ENCODE measurements at places on chromosomes 11 and 22.

- no peak for DNase-seq
These were observed 15.8 kb upstream of the CTSC start for GRCh38 chr11:88353386-88353785.

- no peak for DNase-seq
These were observed 501.0 kb upstream of the LUZP2 start for GRCh38 chr11:23995891-23996290.

DNA sequence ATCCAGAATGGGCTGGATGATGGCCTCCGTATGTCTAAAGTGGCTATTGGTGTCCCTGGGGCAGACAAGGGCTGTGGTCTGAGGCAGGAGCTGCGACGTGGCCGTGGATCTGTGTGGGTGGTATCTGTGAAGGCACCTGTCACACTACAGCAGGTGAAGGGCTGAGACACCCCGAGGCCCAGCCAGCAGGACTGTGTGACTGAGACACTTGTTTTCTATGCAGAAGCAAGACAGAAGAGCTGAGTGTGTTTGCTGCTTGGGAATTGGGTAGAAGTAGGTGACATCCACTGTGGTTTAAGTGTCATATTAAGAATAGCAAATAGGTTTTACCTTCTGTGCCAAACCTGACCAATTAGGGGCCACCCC, 35.0 kb downstream of the AMPD3 start:
- DNase-seq, result no peak

DNA sequence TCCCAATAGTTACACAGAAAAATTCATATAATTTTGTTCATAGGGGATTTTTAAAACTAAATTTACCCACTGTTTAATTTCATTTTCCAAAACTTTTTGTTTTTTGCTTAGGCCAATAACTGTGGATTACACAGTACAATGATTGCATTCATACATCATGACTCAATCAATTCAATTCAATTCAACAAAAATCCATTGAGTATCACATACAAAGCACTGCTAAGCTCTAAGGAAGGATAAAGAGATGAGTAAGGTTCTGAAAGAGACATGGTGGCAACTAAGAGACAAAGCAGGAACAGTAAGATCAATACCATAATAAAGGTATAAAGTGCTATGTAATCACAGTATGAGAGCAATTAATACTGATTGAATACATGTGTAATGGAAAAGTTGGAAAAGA, 9.4 kb upstream of the LAYN start:
- no peak for DNase-seq

DNA sequence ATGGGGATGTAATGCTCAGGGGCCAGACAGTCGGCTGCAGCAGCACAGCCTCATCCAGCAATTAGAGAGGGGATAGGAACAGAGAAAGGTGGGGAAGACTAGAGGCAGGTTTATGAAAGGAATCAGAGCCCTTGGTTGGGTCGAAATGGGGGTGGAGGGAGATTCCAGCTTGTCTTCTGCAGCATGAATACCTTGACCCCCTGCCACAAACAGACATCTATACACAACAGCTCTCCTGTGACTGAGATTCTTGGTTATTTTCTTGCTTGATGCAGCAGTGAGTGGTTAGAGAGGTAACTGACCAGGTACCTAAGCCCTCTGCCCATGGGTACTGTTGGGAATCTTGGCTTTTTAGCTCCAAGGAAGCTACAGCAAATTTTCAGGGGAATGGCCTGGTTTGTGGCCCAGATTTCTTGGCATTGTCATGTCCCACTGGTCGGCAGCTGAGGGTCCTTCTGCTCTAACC, at the start of gene TRIM49D1:
Gene TRIM49D1 (minus strand): TSS at position 51 of the 466 bp plus-strand sequence. CDS start 4,535 bp downstream, outside the sequence.
- no peak for DNase-seq

- peak; percentile 91 for DNase-seq
These were observed 557 bp downstream of the GTPBP1 start for GRCh38 chr22:38706101-38706900.

DNA sequence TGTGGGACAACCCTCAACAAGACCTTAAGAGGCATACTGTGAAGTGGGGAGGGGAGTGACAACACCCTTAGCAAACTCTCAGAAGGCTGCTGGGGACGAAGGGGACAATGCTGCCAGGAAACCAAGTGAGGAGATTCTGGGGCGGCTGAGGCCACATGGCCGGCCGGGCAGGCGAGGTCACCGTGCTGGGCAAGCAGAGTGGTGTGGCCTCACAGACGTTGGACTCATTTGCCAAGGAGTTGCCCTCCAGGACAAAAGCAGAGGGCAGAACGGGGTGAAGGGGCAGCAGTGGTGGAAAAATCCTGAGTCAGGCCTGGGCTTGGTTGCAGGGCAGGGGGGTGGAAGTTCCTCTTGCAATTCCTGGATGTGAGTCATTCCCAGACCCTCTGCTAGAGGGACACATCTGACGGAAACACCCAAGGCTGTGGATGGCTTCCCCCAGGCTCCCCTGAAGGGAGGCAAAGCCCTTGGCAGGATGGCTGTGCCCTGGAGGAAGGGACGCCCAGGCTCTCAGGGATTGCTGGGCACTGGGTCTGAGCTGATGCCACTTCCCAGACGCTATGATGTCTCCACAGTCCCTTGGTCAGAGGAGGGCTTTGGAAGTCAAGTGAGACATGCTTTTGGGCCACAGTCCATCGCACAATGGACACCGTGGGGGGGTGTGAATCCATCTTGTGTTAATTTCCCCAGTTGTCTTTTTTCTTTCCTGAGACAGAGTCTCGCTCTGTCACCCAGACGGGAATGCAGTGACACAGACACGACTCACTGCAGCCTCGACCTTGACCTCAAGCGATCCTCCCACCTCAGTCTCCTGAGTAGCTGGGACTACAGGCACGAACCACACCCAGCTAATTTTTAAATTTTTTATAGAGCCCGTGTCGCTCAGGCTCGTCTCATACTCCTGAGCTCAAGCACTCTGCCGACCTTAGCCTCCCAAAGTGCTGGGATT, 16.2 kb upstream of the SHANK3 start:
- DNase-seq, result no peak

DNA sequence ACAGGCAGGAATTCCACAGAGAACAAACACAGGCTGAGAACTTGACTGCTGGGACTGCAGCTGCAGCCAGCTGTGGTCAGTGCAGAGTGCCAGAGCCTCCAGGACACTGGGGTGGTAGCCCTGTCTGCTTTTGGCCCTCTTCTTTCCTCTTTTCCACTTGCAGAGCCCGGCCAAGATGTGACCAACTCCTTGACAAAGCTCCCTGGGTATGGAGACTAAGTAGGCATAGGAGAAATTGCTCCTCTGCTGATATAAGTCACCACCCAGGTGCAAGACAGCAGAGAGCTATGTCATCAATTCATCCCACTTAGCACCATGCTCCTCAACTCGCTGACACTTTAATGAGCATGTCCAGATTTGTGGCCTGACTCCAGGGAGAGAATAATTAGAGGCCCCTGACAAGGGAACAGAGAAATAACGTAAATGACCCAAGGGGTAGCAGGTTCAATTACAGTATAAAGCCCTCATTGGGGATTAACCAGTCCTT, 369.4 kb upstream of the B3GAT1 start:
- no peak for DNase-seq

- no peak for DNase-seq
These were observed 212.0 kb upstream of the CHORDC1 start for GRCh38 chr11:90434858-90435257.

GRCh38 chr11:88809126-88809525, 256.7 kb downstream of the GRM5 start:
- no peak for DNase-seq

- DNase-seq, result no peak
These were observed 162.4 kb upstream of the LMO1 start for GRCh38 chr11:8426076-8426475.

DNA sequence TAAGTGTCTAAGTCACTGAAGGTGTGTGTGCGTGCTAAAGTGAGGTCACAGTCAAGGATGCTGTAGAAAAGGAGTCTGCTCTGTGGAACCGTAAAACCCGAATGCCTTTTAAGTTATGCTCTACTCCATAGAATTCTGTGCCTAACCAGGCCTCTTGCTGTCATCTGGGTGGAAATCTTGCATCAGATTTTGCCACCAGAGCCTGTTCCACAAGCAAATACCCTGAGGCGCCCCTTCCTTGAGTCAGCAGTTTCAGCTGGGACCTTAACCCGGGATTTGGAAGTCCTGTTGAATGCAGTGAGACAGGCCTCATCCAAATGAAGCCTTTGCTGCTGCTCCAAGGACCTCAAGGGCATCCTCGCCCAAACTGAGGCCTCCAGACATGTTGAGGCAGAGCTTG, 109.8 kb downstream of the WNT11 start:
- DNase-seq, result no peak

GRCh38 chr11:126308271-126308671, 4.4 kb downstream of the DCPS start:
- no peak for DNase-seq

DNA sequence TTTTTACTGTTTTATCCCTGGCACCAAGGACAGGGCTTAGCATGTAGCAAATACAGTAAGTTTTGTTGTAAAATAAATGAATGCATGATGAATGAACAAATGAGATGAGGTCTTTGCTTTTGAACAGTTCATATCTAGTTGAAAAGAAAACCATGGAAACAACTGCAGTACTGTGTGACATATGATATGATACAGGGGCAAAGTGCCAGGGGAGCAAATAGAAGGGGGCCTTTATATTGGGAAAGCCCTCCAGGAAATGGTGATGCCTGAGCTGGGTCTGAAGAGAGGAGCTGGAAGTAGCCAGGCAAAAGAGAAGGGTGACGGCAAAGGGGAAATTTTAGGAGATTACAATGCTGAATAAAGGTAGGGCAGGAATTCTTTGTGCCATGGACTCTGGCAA, 63.8 kb upstream of the UCP3 start:
- DNase-seq, result no peak

GRCh38 chr22:35756722-35757121, 39.0 kb downstream of the APOL5 start:
- DNase-seq, result no peak

- peak; percentile 40 for DNase-seq
These were observed 141.4 kb downstream of the NTM start for GRCh38 chr11:131511794-131512193.

- DNase-seq, result no peak
These were observed 30.2 kb upstream of the HMGXB4 start for GRCh38 chr22:35226958-35227647.

DNA sequence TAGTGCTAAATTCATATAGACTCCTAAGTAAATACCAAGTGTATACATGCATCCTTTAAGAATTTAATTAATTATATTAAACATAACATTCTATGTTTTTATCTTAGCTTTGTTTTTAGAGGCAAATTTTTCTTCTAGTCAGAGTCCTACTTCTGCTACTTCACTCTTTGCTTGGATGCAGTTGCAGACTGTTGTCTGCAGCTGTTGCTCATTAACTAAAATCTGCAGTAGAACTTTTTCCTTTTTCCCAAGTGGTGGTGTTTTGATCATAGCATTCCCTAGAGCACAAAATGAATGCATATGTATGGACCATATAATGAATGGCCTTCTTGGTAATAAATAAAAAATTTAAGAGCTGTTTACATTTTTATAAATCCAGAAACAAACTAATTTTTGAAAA, 198.3 kb downstream of the CASP12 start:
- DNase-seq, result no peak

All from posterior cingulate gyrus (tissue), 11 donors.